ENCODE measurements at places on chromosomes 2 and 18.

DNA sequence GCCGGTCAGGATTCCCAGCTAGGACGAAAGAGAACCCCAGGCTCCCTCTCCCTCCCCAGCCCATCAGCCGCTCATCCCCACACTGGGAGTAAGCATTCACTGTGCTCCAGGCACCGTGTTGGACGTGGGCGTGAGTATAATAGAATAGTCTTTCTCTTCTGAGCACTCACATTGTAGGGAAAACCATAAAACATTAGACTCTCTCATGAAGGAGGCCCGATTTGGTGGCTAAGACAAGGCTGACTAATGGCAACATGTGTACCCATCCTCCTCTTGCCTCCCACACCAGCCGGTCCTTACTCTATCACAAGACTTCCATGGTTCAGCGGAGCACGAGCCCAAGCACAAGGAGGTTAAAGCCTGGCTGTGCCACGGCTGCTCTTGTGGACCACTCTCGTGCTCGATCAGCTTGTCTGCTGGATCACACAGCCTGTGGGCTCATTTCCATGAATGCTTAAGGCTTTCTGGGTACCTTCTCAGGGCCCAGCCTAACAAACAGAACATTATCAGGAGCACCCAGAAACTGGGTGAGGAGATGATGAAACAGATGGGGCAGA, 540.9 kb upstream of the RAB6C start:
- H3K27me3 ChIP-seq, result no peaks in the 10 kb centered on the region
- no peaks in the 10 kb centered on the region for H3K36me3 ChIP-seq
- H3K27ac ChIP-seq, result no peak overlapping the region
- H3K4me1 ChIP-seq, result no peaks in the 10 kb centered on the region
- peak; percentile 56 for DNase-seq
- H3K4me3 ChIP-seq, result no peak overlapping the region

GRCh38 chr18:76495006-76495370, at the start of gene ZNF516:
ZNF516 (minus strand) TSS chr18:76495242; CDS start chr18:76443054, 52,188 bp downstream.
- H3K36me3 ChIP-seq, result no peaks in the 10 kb centered on the region
- H3K27ac ChIP-seq, result no peak within 1 kb of the TSS
- H3K4me1 ChIP-seq, result no peaks in the 10 kb centered on the region
- peak within 1 kb of the TSS; percentile 97 for H3K4me3 ChIP-seq
- DNase-seq, result peak; percentile 79

- no peaks in the 10 kb centered on the region for H3K36me3 ChIP-seq
- no peak overlapping the region for H3K27ac ChIP-seq
- H3K27me3 ChIP-seq, result no peaks in the 10 kb centered on the region
- no peak overlapping the region for H3K4me3 ChIP-seq
- no peak for DNase-seq
Measured at GRCh38 chr2:205803500-205803899, 121.2 kb downstream of the NRP2 start.

DNA sequence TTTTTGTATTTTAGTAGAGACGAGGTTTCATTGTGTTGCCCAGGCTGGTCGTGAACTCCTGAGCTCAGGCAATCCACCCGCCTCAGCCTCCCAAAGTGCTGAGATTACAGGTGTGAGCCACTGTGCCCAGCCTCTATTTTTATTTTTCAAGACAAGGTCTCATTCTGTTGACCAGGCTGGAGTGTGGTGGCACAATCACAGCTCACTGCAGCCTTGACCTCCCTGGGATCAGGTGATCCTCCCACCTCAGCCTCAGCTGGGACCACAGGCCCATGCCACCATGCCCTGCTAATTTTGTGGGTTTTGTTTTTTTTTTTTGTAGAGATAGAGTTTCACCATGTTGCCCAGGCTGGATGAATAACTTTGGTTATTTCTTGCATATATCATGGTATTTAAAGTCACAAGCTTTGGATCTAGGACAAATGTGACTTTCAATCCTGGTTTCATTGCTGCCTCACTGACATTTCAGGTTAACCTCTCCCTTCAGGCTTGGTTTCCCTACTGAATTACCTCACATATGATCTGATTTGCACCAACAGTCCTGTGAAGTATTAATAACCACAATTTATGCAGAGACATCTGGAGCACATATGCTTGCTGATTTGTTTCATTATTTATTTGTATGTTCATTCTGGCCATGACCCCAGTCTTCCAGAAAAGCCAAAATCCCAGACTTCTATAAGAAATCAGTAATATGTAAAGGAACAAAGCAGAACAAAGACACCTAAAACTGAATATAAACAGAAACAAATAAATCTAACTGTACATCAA, 17.5 kb upstream of the RAB31 start:
- H3K4me3 ChIP-seq, result no peak overlapping the region
- no peaks in the 10 kb centered on the region for H3K36me3 ChIP-seq
- DNase-seq, result no peak
- no peaks in the 10 kb centered on the region for H3K27me3 ChIP-seq
- no peak overlapping the region for H3K27ac ChIP-seq

DNA sequence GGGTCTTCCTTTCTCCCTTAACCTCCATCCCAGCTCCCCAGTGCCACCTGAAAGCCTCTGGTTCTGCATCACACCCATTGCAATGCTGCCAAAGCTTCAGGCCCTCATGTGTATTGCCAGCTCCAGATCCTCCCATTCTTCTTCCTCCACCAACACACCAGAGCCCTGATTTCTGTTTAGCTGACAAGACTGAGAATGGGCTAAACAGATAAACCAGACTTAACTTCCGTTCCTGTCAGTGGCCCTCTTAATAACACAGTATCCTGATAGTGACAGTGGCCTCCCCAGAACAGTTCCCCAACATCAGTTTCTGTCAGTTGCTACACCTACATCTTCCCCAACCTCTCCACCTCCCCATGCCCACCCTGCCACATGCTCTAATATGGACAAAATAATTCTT, 31.3 kb upstream of the C1D start:
- H3K4me1 ChIP-seq, result no peaks in the 10 kb centered on the region
- H3K27ac ChIP-seq, result no peak overlapping the region
- H3K36me3 ChIP-seq, result no peaks in the 10 kb centered on the region
- H3K4me3 ChIP-seq, result no peak overlapping the region

DNA sequence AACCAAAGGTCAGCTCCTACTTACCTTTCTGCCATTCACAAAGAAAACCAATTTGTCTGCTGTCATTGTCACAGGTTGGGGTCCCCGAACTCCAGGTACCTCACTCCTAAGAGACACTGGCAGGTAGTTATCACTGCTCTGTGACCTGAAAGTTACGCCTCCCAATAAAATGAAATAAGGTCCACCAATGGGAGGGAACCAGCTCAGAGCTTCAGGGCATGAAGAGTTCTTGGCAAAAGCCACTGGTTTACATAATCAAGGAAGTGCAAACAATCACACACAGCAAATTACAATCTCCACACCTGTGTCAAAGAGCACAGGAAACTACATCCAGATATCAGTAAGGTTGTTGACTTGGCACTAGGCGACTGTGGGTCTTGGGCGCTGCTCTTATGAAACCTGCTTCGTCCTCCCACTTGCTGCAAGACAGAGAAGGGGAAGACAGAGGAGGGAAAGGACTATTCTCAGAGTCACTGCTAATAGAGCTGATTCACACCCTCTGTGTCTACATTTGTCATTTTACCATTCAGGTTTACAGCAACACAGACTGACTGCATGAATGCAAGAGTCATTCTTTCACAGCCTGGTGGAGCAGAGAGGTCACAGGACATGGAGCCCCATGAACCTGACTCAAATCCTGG, at the start of gene XDH:
Gene XDH (minus strand): TSS at position 142 of the 641 bp plus-strand sequence. CDS start 76 bp downstream, at position 66.
- H3K27me3 ChIP-seq, result no peaks in the 10 kb centered on the region
- H3K27ac ChIP-seq, result no peak within 1 kb of the TSS
- H3K36me3 ChIP-seq, result no peaks in the 10 kb centered on the region
- no peak for DNase-seq
- no peak within 1 kb of the TSS for H3K4me3 ChIP-seq

- H3K27me3 ChIP-seq, result no peaks in the 10 kb centered on the region
- DNase-seq, result no peak
- H3K4me3 ChIP-seq, result peak overlapping the region; percentile 11
- H3K4me1 ChIP-seq, result no peaks in the 10 kb centered on the region
- no peaks in the 10 kb centered on the region for H3K36me3 ChIP-seq
Measured at GRCh38 chr2:190879474-190880377, 895 bp upstream of the GLS start.

DNA sequence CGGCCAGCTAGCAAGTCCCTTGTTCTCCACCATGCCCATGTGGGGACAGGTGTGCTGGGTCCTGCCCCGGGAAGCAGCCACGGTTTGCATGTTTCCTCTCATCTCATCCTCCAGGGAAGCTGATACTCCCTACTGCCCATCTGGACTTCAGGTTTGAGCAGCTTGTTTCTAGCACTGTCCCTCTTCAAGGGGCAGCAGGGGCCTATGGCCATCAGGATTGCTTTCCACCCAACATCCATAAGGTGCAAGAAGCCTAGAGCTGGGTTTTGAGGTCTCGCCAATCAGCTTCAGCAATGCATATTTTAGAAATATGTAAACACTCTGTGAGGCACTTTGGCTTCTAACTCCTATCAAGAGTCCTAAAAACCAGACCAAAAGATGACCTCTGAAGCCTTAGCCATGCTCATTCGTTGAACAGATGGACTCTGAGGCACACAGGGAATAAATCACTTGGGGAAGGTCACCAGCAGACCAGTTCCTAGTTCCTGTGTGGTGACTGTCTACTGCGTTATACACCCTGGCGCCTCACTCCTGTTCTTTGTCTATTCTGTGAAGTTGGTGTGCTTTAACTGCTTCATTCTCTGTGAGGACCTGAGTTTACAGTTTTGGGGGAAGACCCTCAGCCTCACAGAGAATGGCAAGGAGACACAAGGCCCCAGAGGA, 192.6 kb upstream of the TWIST2 start:
- H3K27me3 ChIP-seq, result no peaks in the 10 kb centered on the region
- no peaks in the 10 kb centered on the region for H3K4me1 ChIP-seq
- H3K36me3 ChIP-seq, result no peaks in the 10 kb centered on the region
- no peak for DNase-seq

DNA sequence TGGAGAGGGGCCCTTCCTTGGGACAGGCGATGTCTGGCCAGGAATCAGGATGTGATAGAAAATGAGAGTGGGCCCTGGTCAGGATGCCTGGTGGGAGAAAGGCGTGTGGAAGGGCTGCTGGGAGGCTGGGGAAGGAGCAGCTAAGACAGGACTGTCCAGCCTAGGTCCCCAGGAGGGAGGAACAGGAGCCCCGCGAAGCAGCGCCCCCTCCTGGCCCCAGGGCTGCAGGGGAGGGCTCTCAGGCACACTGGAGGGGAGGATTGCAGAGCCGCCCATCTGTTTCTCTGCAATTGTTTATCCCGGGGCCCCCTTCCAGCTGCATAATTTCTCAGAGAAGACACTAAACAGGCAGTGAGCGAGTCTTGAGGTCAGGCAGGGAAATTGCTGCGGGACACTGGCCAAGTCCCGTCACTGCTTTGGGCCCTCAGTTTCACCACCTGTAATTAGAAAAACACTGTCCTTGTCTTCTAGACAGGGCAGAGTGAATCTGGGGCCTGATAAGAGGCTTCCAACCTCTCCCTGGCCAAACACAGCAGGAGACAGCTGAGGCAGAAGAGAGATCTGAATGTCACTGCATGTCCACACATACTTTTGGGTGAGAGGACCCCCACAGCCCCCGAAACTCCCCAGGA, 3.9 kb upstream of the NPPC start:
- H3K27ac ChIP-seq, result no peak overlapping the region
- DNase-seq, result peak; percentile 72
- no peaks in the 10 kb centered on the region for H3K36me3 ChIP-seq
- H3K4me3 ChIP-seq, result no peak overlapping the region
- H3K4me1 ChIP-seq, result no peaks in the 10 kb centered on the region
- H3K27me3 ChIP-seq, result no peaks in the 10 kb centered on the region

DNA sequence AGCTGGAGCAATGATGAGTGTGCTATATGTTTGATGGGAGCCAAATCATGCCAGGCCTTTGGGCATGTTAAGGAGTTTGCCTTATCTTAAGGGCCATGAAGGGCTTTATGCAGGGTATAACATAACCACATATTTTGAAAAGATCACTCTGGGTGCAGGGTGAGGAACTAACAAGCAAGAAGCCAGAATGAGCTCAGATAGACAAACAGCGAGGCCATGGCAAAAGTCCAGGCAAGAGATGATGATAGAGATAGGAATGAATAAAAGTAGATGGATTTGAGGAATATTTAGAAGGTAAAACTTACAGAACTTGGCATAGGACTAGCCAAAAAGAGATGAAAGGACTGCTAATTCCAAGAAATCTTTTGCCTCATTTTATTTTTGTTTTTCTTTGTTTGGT, 6.7 kb downstream of the GALNT3 start:
- no peaks in the 10 kb centered on the region for H3K4me1 ChIP-seq
- DNase-seq, result no peak
- no peak overlapping the region for H3K4me3 ChIP-seq
- no peaks in the 10 kb centered on the region for H3K36me3 ChIP-seq
- H3K27me3 ChIP-seq, result peaks cover 2% of the 10 kb centered on the region
- no peak overlapping the region for H3K27ac ChIP-seq

GRCh38 chr2:206173147-206173546, 13.5 kb downstream of the EEF1B2 start:
- H3K4me1 ChIP-seq, result no peaks in the 10 kb centered on the region
- H3K27ac ChIP-seq, result no peak overlapping the region
- H3K36me3 ChIP-seq, result no peaks in the 10 kb centered on the region
- DNase-seq, result no peak
- H3K27me3 ChIP-seq, result no peaks in the 10 kb centered on the region

- H3K27ac ChIP-seq, result peak overlapping the region; percentile 97
- H3K4me3 ChIP-seq, result peak overlapping the region; percentile 87
- H3K4me1 ChIP-seq, result no peaks in the 10 kb centered on the region
- peak; percentile 84 for DNase-seq
Measured at GRCh38 chr18:2656237-2656980, 883 bp downstream of the SMCHD1 start.

GRCh38 chr18:45891806-45892205, 66.3 kb downstream of the SIGLEC15 start:
- H3K4me1 ChIP-seq, result no peaks in the 10 kb centered on the region
- H3K36me3 ChIP-seq, result peaks cover 3% of the 10 kb centered on the region
- no peak for DNase-seq
- H3K27ac ChIP-seq, result no peak overlapping the region
- no peak overlapping the region for H3K4me3 ChIP-seq
- H3K27me3 ChIP-seq, result no peaks in the 10 kb centered on the region

DNA sequence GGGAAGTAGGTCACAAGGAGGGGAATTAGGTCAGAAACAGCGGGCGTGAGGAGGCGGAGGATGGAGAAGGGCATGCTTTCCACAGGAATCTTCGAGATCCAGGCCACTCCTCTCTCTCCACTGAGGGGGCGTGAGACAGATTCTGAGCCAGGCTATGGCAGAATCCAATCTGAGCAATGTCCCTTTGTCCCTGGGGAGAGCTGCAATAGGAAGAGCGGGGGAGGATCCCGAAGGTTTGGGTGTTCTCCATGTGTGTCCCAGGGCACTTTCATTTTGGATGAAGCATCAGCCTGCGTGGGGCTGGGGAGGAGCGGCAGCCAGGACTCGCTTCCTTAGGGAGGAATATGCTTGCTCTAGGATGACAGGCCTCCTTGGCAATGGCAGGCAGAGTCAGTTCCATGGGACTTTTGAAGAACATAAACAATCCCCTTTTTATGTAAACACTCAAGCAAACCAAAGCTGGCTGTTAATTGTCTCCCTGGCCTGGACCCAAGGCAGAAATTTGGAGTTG, 84.0 kb downstream of the LIPG start:
- DNase-seq, result no peak
- no peaks in the 10 kb centered on the region for H3K27me3 ChIP-seq
- H3K27ac ChIP-seq, result no peak overlapping the region
- H3K4me3 ChIP-seq, result no peak overlapping the region

- no peaks in the 10 kb centered on the region for H3K36me3 ChIP-seq
- H3K4me1 ChIP-seq, result no peaks in the 10 kb centered on the region
- DNase-seq, result no peak
- H3K27ac ChIP-seq, result no peak overlapping the region
- no peak overlapping the region for H3K4me3 ChIP-seq
Measured at GRCh38 chr2:32952761-32953476, 6.2 kb downstream of the LTBP1 start.

- no peaks in the 10 kb centered on the region for H3K4me1 ChIP-seq
- no peak overlapping the region for H3K4me3 ChIP-seq
- no peak for DNase-seq
- H3K36me3 ChIP-seq, result no peaks in the 10 kb centered on the region
Measured at GRCh38 chr18:13878857-13879256, 36.5 kb downstream of the MC2R start.
